ENCODE measurements at places on chromosomes 16 and 17.

DNA sequence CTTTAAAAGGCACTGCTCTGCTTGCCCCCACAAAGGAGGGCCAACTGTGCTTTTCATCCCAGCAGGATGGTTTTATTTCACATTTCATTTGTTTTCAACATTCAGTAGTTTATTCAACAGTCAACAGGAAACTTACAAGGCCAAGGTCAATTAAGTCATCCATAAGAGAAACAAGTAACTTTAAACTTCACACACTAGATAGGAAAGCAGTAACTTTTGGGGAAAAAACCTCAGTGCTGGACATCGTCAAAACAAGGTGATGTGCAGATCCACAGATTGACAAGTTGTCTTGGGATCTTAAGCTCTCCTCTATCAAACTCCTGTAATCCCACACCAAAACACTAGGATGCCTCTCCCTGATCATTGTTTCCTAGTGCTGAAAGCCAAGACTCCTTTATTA, 18.5 kb downstream of the NFE2L1 start:
- no peak for DNase-seq

- no peak for DNase-seq
These were observed 1.6 kb downstream of the SENP3 start for GRCh38 chr17:7563115-7563869.

DNA sequence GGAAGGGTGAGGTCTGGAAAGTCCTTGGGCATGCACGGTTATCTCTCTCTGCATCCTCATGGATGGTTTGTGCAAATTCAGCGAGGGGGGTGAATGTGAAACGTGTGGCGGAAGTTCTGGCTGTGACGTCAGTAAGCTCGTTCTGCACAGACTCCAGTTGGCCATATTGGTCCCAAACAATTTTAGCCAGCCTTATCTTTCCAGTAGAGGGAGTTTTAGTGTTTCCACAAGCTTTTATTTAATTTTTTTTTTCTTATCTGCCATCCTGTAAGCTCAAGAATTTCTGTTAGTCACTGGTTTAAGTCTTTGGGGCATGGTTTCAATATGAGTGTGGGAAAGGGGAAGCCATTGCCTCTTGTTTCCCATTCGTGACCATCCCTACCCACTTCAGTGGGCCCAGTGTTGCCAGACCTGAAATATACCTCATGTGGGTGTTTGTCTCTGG, 39.0 kb downstream of the HLF start:
- DNase-seq: peak; percentile 8

DNA sequence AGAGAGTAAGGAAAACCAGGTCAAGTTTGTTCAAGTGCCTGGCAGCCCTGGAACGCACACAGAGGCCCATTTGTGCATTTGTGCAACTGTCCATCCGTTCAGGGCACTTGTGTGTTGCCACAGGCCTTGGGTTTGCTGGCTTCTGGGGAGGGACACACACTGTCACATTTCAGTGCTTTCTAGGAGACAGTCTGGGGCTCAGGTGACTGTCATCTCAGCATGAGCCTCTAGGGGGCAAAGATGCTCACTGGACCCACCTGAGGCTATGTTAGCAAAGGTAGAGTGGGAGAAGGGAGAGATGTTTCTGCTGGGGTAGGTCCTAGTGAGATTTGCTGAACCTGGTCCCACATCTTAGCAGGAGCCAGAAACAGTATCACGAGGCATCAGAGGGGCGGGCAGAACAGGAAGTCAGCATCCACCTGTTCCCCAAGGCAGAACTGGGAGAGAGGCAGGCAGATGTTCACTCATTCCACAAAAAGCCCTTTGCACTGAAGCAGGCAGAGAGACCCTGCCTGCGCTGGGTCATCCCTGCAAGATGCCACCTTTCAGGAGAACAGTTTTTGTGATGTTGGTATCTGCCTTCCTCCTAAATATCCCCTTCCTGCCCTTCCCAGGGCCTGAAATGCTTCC, 48.5 kb downstream of the RAI1 start:
- DNase-seq: no peak

Measured in AG10803 (cell line).